ENCODE measurements at places on chromosomes 13 and 19.

DNA sequence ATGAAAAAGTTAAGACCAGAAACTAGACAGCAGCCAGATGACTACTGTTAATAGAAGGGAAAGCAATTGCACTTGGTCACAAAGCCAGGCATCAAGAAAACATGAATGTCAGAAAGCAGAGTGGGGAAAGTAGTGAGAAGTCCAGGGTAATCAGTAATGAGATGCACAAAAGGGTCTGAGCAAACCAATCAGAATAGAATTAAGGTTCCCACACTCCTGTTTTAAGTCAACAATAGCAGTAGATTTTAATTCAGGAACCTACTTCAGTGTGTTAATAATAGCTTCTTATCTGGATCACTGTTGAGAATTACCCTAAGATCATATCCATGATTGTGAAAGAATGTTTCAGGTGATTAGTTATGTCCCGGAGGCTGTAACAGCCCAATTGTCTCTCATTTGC, 72.6 kb upstream of the KLF5 start:
- no peak for DNase-seq

DNA sequence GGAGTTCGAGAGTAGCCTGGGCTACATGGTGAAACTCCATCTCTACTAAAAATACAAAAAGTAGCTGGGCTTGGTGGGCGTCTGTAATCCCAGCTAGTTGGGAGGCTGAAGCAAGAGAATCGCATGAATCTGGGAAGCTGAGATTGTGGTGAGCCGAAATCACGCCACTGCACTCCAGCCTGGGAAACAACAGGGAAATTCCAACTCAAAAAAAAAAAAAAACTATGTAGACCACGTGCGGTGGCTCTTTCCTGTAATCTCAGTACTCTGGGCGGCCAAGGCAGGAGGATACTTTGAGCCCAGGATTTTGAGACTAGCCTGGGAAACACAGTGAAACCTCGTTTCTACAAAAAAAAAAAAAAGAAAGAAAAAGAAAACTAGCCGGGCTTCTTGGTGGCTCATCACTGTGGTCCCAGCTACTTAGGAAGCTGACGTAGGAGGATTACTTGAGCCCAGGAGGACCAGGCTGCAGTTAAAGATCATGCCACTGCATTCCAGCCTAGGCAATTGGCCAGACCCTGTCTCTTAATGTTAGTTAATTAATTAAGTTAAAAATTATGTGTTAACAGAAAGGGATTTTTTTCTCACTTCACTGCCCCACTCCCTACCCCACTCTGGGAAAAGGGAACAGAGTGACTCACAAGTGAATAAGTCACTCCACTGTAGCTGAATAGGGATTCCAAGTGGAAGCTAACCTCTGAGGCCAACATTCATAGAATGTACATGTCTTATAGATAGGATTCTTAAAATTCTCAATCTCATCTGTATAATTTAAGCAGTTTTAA, 2.2 kb downstream of the ZNF83 start:
- DNase-seq, result no peak

- DNase-seq, result no peak
Measured at GRCh38 chr19:29329460-29330134, 116.6 kb upstream of the UQCRFS1 start.

- no peak for DNase-seq
Measured at GRCh38 chr13:66322193-66322740, 907.9 kb downstream of the PCDH9 start.
